ENCODE measurements at places on chromosomes 7 and 10.

DNA sequence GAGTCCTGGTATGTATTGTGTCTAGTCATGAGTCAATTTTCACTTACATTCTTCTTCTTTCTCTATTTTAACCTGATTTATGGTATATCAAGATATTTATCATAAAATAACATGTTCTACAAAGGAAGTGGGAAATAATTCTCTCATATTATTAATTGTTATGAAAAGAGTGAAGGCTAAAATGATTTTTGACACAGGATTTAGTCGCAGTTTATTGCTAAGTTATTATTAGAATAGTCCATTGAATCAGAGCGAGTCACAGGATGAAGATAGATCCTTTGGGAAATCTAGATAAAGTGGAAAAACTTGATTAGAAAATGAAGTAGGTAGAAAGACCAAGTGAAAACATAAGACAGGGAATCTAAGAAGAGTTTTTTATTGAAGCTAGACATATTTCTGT, 184.3 kb upstream of the DGKB start:
- peak; percentile 60 for DNase-seq

GRCh38 chr10:22925088-22925487, 2.8 kb upstream of the ARMC3 start:
- no peak for DNase-seq

DNA sequence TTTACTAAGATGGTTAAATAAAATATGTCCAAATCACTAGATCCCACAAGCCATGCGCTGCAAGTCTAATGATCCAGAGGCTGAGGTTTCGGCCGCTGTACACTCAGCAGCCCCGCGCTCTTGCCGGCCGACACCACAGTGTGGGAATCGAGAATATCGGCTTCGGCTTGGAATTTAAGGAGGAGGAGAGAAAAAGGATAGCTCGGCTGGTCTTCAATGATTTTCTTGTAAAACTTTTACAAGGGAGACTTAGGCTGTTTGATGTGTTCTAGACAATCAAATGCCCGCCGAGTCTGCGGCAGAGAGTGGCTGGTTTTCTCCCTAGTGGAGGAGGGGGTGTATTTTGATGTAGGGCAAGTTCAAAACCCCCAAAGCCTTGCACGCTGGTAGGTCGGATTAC, 118.2 kb upstream of the TCF7L2 start:
- DNase-seq = no peak

GRCh38 chr7:44093102-44093641, 10.8 kb upstream of the POLM start:
- DNase-seq = no peak

- DNase-seq = peak; percentile 90
These were observed 55.2 kb upstream of the RAPGEF5 start for GRCh38 chr7:22411977-22412693.

GRCh38 chr7:142482891-142483658, 225.2 kb upstream of the PRSS58 start:
- DNase-seq = peak; percentile 66

DNA sequence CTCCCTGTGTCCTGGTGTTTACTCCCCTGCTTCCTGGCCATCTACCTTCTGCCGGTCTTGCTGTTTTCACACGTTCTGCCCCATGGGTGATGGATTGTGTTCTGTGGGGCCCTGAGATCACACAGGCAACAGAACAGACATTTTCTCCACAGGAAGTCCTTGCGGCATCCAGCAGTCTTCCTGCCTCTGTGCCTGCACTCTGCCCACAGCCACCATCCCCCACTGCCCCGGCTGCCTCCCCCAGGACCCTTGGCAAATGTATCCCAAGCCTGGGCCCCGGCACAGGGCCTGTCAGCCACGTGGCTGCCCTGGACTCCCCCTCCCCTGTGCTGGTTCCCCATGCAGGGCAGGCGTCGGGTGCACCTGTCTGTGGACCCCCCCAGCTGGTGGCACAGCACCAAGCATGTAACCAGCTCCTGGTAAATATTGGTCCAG, 184.2 kb downstream of the WDR37 start:
- DNase-seq = no peak

GRCh38 chr10:130049987-130050386, 60.6 kb downstream of the C10orf143 start:
- no peak for DNase-seq

DNA sequence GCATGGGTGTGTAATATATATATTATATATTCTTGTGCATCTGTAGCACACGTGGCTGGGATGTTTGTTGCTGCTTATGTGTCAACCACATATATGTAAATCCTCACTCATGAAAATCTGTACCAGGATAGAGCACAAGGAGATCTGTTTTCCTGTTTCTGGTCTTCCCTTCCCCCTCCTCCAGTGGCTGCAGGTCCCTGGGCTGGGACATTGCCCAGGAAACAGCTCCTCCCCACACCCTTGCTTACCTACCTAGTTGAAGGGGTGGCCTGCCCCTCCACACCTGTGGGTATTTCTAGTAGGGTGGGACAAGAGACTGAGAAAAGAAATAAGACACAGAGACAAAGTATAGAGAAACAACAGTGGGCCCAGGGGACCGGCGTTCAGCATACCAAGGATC, 2.2 kb downstream of the SFXN3 start:
- no peak for DNase-seq

DNA sequence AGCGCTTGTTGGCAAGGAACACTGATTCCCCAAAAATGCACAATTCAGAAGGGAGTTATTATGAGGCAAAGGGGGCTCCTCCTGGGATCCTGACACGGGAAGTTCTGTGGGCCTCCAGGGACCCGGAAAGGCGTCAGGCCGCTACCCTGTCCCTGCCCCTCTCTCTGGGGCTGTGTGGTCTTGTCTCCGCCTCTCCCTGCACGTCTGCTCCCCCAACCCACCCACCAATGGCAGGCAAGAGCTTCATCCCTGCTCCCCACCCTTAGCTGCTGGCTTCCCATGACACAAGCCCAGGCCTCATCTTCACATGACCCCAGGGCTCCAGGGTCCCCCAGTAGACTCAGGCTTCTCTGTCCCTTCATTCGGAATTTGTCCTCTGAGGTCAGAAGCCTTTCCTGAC, 31.0 kb upstream of the ADRB1 start:
- DNase-seq = no peak

Measured in PC-3 (cell line).